B cell (primary cell): ENCODE measurements at places on chromosomes 16 and 17.

DNA sequence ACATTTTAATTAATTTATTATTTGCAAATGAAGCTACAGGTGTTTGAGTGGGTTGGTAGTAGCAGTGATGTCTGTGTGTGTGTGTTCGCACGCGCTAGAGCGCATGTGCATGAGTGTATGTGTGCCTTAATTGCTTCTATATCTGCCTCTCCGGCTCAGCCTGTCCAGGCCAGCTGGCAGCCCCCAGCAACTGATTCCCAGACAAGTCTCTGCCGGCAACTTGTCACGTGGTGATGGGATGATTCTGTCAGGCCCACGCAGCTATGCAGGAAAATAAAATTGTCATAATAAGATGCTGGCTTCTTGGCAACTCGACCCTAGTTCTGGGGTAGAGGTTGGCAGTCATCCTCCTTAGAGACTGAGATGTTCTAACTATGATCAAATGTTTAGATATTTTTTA lies 712.8 kb upstream of the SOX9 start:
- no peak for DNase-seq

- peak; percentile 76 for DNase-seq
Measured at GRCh38 chr17:57284984-57285646, 28.8 kb downstream of the MSI2 start.

GRCh38 chr16:76656994-76657393 lies 379.8 kb downstream of the CNTNAP4 start:
- no peak for DNase-seq

- DNase-seq, result no peak
Measured at GRCh38 chr17:75503976-75504346, 11.4 kb downstream of the CASKIN2 start.

- DNase-seq, result no peak
Measured at GRCh38 chr16:7404217-7404616, 71.6 kb downstream of the RBFOX1 start.

- DNase-seq, result no peak
Measured at GRCh38 chr16:10946308-10946707, 1.9 kb downstream of the CLEC16A start.

GRCh38 chr17:332023-332422 lies 20.6 kb downstream of the RPH3AL start:
- no peak for DNase-seq

DNA sequence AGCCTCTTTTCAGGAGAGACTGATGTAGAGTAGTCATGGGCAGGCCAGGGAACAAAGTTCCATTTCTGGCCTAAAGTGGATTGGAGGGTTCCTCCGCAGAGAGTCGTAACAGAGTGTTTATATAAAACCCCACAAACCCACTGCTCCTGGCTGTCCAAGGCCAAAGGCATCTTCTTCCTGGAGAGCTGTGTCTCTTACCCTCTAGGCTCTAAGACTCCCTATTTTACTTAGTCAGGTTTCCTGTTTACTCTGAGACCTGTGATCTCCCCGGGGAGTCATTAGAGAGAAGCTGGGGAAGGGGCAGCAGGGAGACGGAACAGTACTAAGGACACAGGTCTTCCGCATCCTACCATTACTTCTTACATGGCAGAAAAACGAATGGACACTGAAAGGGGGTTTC lies 69.5 kb downstream of the HIC1 start:
- no peak for DNase-seq

DNA sequence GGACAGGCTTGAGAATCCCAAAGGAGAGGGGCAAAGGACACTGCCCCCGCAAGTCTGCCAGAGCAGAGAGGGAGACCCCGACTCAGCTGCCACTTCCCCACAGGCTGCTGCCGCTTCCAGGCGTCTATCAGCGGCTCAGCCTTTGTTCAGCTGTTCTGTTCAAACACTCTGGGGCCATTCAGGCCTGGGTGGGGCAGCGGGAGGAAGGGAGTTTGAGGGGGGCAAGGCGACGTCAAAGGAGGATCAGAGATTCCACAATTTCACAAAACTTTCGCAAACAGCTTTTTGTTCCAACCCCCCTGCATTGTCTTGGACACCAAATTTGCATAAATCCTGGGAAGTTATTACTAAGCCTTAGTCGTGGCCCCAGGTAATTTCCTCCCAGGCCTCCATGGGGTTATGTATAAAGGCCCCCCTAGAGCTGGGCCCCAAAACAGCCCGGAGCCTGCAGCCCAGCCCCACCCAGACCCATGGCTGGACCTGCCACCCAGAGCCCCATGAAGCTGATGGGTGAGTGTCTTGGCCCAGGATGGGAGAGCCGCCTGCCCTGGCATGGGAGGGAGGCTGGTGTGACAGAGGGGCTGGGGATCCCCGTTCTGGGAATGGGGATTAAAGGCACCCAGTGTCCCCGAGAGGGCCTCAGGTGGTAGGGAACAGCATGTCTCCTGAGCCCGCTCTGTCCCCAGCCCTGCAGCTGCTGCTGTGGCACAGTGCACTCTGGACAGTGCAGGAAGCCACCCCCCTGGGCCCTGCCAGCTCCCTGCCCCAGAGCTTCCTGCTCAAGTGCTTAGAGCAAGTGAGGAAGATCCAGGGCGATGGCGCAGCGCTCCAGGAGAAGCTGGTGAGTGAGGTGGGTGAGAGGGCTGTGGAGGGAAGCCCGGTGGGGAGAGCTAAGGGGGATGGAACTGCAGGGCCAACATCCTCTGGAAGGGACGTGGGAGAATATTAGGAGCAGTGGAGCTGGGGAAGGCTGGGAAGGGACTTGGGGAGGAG lies at the start of gene CSF3:
TSS of gene CSF3 (plus strand) at position 436 of the 993 bp plus-strand sequence. CDS start at position 471, 35 bp downstream.
- DNase-seq, result no peak

DNA sequence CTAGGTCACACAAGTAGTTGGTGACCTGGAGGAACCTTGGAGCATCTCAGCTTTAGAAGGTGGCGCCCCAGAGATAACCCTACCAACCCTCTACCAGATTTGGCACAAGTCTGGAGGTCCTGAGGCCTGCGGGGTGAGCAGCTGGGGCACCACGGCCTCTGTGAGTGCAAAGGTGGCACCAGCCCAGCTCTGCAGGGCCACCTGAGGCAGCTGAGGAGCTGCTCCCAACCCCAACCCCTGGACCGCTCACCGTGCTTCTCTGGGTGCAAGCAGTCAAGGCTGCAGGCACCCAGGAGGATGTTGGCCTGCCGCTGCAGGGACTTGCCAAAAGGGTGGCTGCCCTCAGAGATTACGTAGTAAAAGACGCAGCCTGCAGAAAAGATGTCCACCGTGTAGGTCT lies 28.4 kb upstream of the ICAM2 start:
- no peak for DNase-seq

DNA sequence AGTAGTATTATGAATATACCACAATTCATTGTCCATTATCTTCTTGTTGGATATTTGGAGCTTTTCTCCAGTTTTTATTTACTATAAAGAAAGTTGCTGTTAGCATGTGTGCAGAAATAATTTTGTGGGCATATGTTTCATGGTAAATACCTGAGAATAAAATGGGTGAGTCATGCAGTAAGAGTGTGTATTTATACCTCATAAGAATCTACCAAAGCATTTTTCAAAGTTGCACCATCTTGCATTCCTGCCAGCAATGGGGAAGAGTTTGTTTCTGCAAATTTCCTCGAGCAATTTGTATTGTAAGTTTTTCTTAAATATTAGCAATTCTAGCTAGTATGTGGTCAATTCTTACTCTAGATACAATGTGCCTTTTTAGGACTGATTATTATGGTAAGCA lies 7.9 kb upstream of the MON1B start:
- no peak for DNase-seq

- no peak for DNase-seq
Measured at GRCh38 chr17:58985367-58985766, 121.3 kb downstream of the TRIM37 start.

DNA sequence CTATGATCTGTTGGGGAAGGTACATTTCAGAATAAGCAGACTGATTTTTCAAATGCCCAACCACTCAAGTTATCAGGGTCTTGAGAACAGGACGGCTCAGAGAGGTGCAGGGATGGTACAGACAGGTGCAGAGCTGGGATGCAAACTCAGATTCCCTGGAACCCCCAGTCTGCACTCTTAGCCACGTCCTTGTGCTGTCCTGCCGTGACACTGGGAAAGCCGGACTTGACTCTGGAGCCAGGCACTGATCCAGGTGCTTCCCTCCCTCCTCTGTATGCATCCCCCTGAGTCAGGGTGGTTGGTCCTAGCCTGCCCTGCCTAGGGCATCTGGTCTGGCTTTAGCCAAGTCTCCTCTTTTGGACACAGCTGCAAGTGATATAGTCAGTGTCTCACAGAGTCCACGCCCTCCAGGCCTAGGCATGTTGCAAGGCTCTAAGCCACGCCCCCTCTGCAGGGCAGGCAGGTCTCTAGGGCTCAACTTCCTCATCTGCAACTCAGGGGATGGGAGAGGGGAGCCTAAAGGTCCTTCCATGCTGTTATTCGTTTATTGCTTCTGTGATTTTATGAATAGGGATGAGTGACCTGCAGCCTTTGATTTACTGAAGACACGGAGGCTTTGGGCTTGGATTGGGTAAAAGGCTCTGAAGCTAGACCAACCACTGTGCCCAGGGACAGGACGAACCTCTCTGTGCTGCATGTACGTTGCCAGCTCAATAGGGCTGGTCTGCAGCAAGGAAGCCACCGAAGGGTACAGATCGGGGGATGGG lies 97.3 kb downstream of the SDK2 start:
- peak; percentile 76 for DNase-seq

DNA sequence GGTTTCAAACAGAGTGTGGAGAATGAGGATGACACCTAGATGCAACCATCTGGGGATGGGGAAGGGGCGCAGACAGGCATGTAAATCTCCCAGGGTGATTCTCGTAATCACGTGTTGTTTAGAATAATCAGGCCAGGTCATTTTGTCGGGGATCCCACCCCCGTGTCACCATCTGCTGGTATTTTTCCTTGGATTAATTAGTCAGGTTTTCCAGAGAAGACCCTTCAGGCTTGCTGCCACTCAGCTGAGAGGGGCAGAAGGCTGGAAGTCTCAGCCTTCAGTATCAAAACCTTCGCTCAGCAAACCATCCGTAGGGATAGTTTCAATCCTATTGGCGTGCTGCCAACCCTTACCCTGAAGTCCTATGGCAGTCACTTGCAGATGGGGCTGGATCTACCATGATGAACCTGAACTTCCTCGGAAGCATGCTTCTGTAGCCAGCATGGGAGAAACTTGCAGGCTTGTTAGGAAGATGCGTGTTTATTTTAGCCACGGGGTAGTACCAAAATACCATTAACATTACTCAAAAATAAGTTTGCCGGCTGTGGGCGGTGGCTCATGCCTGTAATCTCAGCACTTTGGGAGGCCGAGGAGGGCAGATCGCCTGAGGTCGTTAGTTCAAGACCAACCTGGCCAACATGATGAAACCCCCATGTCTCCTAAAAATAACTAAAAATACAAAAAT lies 7.5 kb upstream of the ADCY9 start:
- no peak for DNase-seq

DNA sequence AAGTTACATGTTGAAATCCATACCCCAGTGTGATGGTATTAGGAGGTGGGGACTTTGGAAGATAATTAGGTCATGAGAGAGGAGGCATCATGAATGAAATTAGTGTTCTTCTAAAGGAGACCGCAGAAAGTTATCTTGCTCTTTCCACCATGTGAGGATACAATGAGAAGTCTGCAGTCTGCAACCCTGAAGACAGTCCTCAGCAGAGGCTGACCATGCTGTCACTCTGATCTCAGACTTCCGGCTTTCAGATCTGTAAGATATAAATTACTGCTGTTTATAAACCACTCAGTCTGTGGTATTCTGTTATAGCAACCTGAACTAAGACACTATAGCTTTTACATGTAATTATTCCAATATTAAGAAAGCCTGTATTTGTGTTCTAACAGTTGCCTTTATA lies 116.7 kb upstream of the CES5A start:
- no peak for DNase-seq

- DNase-seq, result peak; percentile 60
Measured at GRCh38 chr16:88939245-88939971, 37.6 kb downstream of the CBFA2T3 start.

DNA sequence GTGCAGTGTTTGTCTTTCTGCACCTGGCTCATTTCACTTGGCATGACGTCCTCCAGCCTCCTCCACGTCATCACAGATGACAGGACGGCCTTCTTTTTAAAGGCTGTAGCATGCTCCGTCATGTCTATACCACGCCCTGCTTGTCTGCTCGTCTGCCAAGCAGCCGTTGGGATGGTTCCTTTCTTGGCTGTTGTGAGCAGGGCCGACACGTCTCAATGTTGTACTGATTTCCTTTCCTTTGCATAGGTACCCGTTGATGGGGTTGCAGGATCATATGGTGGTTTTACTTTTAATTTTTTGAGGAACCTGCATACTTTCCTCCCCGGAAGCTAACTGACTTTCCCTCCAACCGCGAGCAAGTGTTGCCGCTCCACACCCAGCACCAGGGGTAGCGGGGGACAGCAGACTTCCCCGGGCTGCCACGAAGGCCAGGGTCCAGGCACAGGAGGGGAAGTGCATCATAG lies 212.2 kb upstream of the ZNF469 start:
- peak; percentile 61 for DNase-seq

DNA sequence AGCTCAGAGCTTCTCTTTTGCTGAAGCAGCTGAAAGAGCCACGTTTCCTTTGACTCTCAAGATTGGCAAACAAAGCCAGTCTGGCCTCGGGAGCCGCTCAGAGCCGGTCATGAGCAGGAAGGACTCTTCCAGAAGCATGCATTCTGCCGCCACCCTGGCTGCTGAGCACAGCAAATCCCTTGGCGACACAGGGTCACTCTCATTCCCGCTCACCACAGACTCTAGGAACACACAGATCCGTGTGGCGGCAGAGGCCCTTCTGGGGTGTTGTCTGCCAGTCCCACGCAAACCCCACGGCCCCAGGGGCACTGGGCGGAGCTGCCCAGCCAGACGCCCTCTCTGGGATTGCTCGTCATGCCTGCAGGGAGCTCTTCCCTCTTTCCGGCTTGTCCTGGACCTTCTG lies 157.0 kb downstream of the C16orf95 start:
- no peak for DNase-seq

GRCh38 chr17:41583137-41584127 lies 3.3 kb downstream of the KRT14 start:
- no peak for DNase-seq

DNA sequence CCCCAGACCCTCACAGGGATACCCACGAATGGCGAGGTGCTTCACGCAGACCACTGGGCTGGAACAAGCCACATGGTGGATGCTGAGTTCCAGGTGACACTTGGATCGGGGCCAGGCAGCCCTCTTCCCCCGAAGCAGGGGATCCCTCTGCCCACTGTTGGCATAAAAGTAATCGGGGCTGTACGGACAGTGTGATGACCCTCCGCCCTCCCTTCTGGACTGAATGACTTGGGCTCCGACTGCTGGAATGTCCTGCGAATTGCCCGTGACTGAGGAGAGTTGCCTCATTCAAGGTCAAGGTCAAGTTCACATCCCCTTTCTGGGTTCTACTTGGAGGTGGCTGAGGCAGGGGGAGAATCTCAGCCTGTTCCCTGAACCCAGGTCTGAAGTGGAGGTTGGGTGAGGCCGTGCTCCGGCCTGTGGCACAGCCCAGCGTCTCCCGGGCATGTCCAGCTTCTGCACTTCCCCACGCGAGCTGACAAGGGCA lies 28.5 kb upstream of the CREBBP start:
- no peak for DNase-seq

GRCh38 chr17:58398574-58399266 lies 18.6 kb downstream of the RNF43 start:
- DNase-seq, result no peak

- no peak for DNase-seq
Measured at GRCh38 chr17:32870027-32870670, 6.8 kb downstream of the MYO1D start.
